T-cell (primary cell): ENCODE measurements at places on chromosomes 3 and 15.

DNA sequence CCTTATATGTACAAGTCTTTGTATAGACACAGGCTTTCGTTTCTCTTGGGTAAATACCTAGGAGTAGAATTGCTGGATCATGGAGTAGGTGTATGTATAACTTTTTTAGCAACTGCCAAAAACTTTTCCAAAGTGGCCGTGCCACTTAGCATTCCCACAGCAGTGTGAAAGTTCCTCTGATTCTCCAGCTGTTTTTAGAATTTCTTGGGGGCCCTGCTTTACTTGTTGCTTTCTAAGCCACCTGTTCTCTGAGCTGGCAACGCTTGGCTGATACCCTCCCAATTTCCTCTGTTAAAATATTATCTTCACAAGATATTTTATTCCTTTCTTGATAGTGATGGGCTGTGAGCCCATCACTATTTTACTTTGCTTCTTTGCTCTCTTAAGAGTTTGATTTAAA lies 19.2 kb downstream of the LIMD1 start:
- peaks cover 11% of the 10 kb centered on the region for H3K36me3 ChIP-seq
- no peak for DNase-seq
- no peaks in the 10 kb centered on the region for H3K27me3 ChIP-seq
- H3K4me1 ChIP-seq = peaks cover 19% of the 10 kb centered on the region

DNA sequence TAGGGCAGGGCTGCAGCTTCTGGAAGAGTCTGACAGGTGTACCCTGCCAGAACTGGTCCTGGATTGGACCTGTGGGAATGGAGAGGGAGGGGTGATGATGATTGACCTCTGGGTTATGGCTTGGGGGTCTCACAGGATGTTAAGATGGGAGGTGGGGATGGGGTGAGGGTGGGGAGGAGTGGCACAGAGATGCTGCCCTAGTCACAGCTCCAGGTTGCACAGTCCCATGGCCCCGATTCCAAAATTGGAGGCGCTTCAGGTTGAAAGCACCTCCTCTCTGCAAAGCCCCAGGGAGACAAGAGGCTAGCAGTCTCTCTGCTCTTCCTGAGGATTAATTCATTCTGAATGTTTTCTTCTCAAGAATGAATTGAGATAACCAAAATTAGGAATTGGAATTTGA lies 101.4 kb downstream of the FAM43A start:
- H3K4me3 ChIP-seq = no peak overlapping the region
- H3K27ac ChIP-seq = no peak overlapping the region
- no peak for DNase-seq
- H3K4me1 ChIP-seq = no peaks in the 10 kb centered on the region
- H3K36me3 ChIP-seq = no peaks in the 10 kb centered on the region

DNA sequence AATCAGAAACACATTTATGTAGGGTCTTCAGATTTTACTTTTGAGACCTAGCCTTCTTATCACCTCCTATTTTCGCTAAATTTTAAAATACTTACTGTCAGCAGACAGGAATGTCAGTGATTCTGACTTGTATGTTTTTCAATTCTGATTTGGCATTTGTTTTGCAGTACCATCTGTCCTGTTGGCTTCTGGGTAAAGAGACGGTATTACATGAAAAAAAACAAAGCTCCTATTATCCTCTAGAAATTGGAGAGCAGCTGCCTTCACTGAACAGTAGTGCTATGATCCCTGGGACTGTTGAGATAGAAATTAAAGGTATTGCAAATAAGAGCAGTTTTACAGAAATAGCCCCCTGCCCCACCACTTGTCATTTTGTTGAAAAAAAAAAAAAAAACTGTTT lies 8.4 kb downstream of the ARMC8 start:
- no peaks in the 10 kb centered on the region for H3K36me3 ChIP-seq
- no peaks in the 10 kb centered on the region for H3K4me1 ChIP-seq
- no peak for DNase-seq
- no peak overlapping the region for H3K27ac ChIP-seq

DNA sequence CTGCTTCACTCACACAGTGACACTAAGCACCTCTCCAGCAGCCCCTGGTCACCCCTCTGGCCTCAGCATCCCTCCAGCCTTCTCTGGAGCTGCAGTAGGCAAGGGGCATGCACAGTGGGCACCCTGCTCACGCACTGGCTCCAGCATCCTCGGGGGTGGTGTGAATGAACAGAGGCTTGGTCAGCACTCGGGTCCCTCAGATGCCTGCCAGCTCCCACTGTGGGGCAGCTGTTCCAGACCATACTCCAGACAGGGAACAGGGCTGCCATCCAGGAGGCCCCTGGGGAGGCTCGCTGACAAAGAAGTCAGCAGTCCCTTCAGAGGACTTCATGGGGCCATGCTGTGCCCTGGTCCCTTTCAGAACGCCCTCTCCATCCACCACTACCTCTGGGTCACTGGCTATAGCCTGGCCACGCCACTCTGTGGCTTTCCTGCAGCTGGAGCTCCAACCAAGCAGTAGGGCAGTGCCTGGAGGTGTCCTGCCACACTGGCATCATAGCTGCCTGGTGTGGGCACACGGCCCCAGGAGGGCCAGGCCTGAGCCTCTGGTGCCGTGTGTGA lies 26.3 kb downstream of the ALS2CL start:
- H3K27ac ChIP-seq = no peak overlapping the region
- H3K4me1 ChIP-seq = no peaks in the 10 kb centered on the region
- no peak for DNase-seq
- no peak overlapping the region for H3K4me3 ChIP-seq

- peak; percentile 49 for DNase-seq
- no peaks in the 10 kb centered on the region for H3K4me1 ChIP-seq
- H3K36me3 ChIP-seq = no peaks in the 10 kb centered on the region
- H3K27ac ChIP-seq = no peak overlapping the region
Measured at GRCh38 chr3:125437631-125438435, 62.7 kb upstream of the ZNF148 start.
